ENCODE measurements at places on chromosomes 3 and 15.

- DNase-seq, result no peak
- H3K4me3 ChIP-seq, result no peak overlapping the region
- no peak overlapping the region for H3K27ac ChIP-seq
- H3K4me1 ChIP-seq, result no peaks in the 10 kb centered on the region
- H3K27me3 ChIP-seq, result no peaks in the 10 kb centered on the region
Observed at GRCh38 chr3:62758296-62759066, 116.7 kb downstream of the CADPS start.

GRCh38 chr3:121981473-121981872, 40.6 kb downstream of the ILDR1 start:
- peaks cover 21% of the 10 kb centered on the region for H3K36me3 ChIP-seq
- H3K4me3 ChIP-seq, result no peak overlapping the region
- no peaks in the 10 kb centered on the region for H3K27me3 ChIP-seq
- peak overlapping the region; percentile 39 for H3K27ac ChIP-seq

DNA sequence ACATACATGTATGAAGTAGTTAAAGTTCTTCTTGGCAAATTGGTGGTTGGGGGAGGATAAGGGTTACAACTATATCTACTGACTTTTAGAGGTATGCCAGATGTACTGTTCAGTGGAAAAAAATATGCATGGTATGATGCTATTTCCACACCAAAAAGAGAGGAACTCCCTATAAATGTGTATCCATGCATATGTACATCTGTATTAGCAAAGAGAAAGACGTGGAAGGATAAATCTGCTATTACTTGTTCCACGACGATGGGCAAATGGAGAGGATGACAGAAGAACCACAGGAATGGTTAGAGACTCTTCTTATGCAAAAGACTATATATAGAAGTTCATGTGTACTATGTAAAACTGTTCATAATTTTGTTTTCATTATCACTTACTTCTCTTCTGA, 197.6 kb downstream of the RORA start:
- no peaks in the 10 kb centered on the region for H3K36me3 ChIP-seq
- DNase-seq, result no peak
- no peak overlapping the region for H3K27ac ChIP-seq
- no peak overlapping the region for H3K4me3 ChIP-seq
- H3K27me3 ChIP-seq, result peaks cover 4% of the 10 kb centered on the region
- H3K4me1 ChIP-seq, result no peaks in the 10 kb centered on the region

- H3K4me3 ChIP-seq, result no peak overlapping the region
- H3K36me3 ChIP-seq, result no peaks in the 10 kb centered on the region
- DNase-seq, result no peak
- no peaks in the 10 kb centered on the region for H3K4me1 ChIP-seq
Observed at GRCh38 chr3:130506031-130506430, 10.9 kb upstream of the COL6A6 start.

DNA sequence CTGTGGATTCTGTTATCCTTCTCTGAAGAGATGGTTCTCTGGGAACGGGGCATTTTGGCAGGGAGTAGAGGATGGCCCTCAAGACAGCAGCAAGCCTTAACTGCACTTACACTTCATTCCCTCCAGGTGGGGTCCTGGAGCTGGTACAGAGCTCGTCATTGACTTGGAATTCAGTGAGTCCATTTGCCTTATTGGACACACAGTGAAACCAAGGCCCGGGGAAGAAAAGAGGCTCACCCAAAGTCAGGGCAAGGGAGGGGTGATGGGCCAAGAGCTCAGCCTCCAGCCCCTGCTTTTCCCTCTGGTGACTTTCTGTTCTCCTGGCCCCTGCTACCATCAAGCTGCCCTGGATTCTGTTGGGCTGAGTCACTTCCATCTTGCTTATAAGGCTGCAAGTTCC, 125.6 kb downstream of the ETFA start:
- DNase-seq, result no peak
- no peak overlapping the region for H3K27ac ChIP-seq
- H3K36me3 ChIP-seq, result no peaks in the 10 kb centered on the region
- H3K4me1 ChIP-seq, result peaks cover 10% of the 10 kb centered on the region
- H3K4me3 ChIP-seq, result no peak overlapping the region

DNA sequence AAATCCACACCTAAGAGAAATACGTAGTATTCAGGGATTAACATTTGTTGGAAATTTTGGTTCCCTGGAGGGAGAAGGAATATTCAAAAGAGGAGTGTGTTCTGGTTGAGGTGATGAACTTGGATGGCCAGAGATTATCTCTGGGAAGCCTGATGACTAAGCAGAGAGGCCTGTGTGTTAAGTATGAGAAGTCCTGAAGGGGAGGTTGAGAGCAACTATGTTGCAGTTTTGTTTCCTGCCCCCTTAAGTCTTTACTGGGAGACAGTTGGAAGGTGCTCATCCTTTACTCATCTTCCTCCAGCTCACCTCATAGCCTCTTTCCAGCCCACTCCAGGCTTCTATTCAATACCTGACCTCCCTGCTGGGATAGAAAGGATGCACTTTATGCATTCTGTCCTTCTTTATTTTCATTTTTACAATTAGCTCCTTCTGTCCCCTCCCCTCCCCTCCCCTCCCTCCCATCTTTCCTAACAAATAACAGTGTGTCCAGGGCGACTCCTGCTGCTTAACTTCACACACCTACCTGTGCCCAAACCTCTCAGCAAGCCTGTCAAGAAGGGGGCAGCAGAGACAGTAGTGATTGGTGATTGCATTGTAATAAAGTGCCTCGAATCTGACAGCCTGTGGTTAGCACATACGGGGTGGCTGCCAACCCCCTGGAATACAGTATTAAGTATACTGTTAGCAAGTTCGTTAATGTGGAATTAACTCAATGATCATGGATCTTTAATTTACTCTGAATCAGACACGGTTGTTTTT, 11.9 kb downstream of the RAP2B start:
- peaks cover 3% of the 10 kb centered on the region for H3K36me3 ChIP-seq
- H3K27ac ChIP-seq, result peak overlapping the region; percentile 26
- H3K4me3 ChIP-seq, result no peak overlapping the region
- DNase-seq, result no peak
- no peaks in the 10 kb centered on the region for H3K27me3 ChIP-seq
- H3K4me1 ChIP-seq, result peaks cover 2% of the 10 kb centered on the region

GRCh38 chr15:65920825-65921309, 51.6 kb downstream of the RAB11A start:
- no peak overlapping the region for H3K4me3 ChIP-seq
- H3K27ac ChIP-seq, result peak overlapping the region; percentile 85
- H3K4me1 ChIP-seq, result peaks cover 53% of the 10 kb centered on the region
- no peaks in the 10 kb centered on the region for H3K36me3 ChIP-seq

DNA sequence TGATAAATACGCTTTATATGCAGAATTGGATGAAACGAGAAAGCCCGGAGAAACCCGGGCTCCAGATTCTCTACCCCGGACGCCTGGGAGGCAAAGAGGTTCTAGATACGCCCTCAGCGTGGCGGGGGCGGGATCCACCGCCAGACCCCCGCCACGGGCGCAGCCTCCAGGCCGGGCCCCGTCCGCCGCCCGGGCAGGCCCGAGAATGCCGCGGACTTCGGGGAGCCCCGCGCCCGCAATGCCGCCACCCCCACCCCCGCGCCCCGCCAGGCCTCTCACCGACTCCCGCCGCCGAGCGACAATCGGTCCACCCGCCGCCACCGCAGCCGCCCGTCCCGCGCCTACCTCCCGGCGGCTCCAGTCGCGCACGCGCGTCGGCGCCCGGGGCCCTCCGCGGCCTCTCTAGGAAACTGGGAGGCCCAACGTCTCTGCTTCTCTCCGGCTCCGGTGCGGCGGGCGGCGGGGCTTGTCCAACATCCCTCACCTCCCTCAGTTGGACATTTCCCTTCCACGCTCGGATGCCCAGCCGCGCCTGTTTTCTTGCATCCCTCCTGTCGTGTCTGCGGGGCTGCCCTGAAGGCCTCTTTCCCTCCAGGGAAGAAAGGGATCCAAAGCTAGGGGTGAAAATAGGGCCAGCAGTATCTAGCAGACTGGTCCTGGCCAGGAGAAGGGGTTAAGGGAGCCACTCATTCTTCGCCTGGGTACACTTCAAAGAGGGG, at the start of gene ZNF445:
Gene ZNF445 (minus strand): TSS at position 359 of the 719 bp plus-strand sequence. CDS start 22,121 bp downstream, outside the sequence.
- H3K36me3 ChIP-seq, result peaks cover 2% of the 10 kb centered on the region
- no peaks in the 10 kb centered on the region for H3K27me3 ChIP-seq
- peak within 1 kb of the TSS; percentile 11 for H3K27ac ChIP-seq
- peak; percentile 71 for DNase-seq

DNA sequence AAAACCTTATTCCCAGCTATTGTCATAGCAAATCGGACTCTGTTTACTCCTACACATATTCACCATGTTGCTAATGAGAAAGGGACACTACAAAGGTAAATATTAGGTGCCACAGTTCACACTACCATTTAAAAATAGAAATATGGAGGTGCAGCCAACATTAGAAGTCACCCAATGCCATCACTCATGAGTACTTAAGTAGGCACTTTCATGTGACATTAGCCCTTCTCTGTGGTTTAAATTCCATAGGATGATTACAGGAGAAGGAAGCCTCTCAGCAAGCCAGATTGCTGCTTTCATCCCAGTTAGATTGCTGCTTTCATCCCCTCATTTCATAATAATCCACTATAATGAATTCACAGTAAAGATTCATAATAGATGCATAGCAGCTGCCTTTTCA, 376.8 kb upstream of the ALCAM start:
- H3K27me3 ChIP-seq, result peaks cover 3% of the 10 kb centered on the region
- no peak for DNase-seq
- H3K36me3 ChIP-seq, result no peaks in the 10 kb centered on the region
- H3K4me3 ChIP-seq, result no peak overlapping the region
- no peaks in the 10 kb centered on the region for H3K4me1 ChIP-seq

GRCh38 chr3:49793486-49794085, 6.1 kb downstream of the CDHR4 start:
- no peak overlapping the region for H3K27ac ChIP-seq
- H3K36me3 ChIP-seq, result no peaks in the 10 kb centered on the region

DNA sequence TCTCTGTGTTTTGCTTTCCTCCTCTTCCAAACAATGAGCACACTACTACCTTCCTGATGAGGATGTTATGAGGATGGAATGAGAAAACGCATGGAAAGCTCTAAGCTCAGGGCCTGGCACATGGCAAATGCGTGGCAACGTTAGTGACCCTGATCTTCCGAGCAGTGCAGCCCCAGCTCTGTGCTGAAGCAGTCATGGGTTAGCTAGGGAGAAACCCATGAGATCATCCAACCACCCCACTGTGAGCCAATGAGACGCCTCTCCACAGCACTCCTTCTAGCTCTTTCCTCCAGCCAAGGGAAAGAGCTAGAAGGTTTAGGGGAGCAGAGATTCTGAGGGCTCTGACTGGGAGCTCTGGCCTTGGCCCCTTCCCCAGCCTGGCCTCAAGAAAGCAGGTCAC, 4.5 kb downstream of the CPN2 start:
- no peak overlapping the region for H3K27ac ChIP-seq
- peaks cover 5% of the 10 kb centered on the region for H3K4me1 ChIP-seq
- DNase-seq, result no peak

DNA sequence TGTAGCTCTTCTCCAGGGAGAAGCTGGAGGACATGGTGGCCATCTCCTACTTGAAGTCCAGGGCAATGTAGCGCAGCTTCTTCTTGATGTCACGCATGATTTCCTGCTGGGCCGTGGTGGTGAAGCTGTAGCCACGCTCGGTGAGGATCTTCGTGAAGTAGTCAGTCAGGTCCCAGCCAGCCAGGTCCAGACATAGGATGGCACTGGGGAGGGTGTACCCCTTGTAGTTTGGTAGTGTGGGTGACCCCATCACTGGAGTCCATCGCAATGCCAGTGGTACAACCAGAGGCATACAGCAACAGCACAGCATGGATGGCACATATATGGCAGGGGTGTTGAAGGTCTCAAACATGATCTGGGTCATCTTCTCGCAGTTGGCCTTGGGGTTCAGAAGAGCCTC, 7.0 kb upstream of the LPCAT4 start:
- peaks cover 4% of the 10 kb centered on the region for H3K36me3 ChIP-seq
- peaks cover 5% of the 10 kb centered on the region for H3K4me1 ChIP-seq
- H3K4me3 ChIP-seq, result no peak overlapping the region

DNA sequence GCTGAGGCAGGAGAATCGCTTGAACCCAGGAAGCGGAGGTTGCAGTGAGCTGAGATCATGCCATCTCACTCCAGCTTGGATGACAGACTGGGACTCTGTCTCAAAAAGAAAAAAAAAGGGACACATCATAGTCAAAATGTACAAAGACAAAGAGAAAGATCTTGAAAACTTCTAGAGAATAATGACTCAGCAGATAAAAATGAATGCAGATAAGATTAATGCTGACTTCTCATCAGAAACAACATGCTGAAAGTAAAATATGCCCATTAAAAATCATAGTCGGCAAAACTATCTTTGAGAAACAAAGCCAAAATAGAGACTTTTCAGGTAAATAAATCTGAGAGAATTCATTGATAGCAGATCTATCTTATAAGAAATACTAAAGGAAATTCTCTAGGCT, 271.1 kb upstream of the GPR149 start:
- H3K27ac ChIP-seq, result no peak overlapping the region
- H3K27me3 ChIP-seq, result peaks cover 3% of the 10 kb centered on the region
- DNase-seq, result no peak
- H3K4me1 ChIP-seq, result no peaks in the 10 kb centered on the region
- H3K36me3 ChIP-seq, result no peaks in the 10 kb centered on the region

GRCh38 chr3:127962937-127963336, 47.9 kb downstream of the KBTBD12 start:
- H3K4me3 ChIP-seq, result no peak overlapping the region
- H3K4me1 ChIP-seq, result peaks cover 2% of the 10 kb centered on the region
- no peak for DNase-seq
- H3K36me3 ChIP-seq, result no peaks in the 10 kb centered on the region

DNA sequence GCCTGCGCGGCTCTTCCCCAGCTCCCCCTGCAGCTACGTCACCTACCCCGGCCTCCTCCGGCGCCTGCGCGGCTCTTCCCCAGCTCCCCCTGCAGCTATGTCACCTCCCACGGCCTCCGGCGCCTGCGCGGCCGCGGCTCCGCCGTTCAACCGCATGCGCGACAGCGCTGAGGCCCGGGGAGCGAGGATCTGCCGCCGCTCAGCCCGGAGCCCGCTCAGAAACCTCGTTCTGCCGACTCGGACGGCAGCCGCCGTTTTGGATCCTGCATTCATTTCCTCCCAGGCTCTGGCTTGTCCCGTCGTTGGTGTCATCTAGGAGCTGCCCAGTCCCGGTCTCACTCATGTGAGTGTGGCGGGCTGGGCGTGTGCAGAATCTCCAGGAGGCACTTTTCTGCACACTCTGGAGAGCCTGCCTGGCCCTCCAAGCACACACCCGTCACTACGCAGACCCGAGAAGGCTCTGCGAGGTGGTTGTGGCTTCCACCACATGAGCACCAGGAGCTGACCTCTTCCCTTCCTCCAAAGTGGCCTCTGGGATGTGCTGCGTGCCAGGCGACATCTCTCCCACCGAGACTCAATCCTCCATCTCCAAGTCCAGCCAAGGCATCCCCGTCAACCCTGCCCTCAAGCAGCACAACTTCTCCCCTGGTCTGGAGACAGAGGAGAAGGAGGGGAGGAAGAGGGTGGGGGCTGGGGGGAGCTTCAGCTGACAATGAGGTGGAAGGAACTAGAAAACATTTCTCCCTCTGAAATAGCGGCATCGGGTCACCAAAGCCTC, 165.3 kb downstream of the CHSY1 start:
- peaks cover 4% of the 10 kb centered on the region for H3K4me1 ChIP-seq
- DNase-seq, result no peak
- H3K36me3 ChIP-seq, result no peaks in the 10 kb centered on the region
- no peak overlapping the region for H3K27ac ChIP-seq
- H3K4me3 ChIP-seq, result no peak overlapping the region

- DNase-seq, result peak; percentile 45
- no peak overlapping the region for H3K4me3 ChIP-seq
- H3K36me3 ChIP-seq, result no peaks in the 10 kb centered on the region
- H3K27me3 ChIP-seq, result peaks cover 24% of the 10 kb centered on the region
- peaks cover 3% of the 10 kb centered on the region for H3K4me1 ChIP-seq
Observed at GRCh38 chr15:74291101-74292071, 55.3 kb downstream of the CCDC33 start.

GRCh38 chr3:123449997-123450604, 1.2 kb upstream of the ADCY5 start:
- DNase-seq, result no peak
- H3K27me3 ChIP-seq, result peaks cover 29% of the 10 kb centered on the region
- peak overlapping the region; percentile 77 for H3K4me3 ChIP-seq
- H3K27ac ChIP-seq, result no peak overlapping the region
- H3K4me1 ChIP-seq, result no peaks in the 10 kb centered on the region
- no peaks in the 10 kb centered on the region for H3K36me3 ChIP-seq
